G401 (cell line): ENCODE measurements at places on chromosomes 6 and 20. TPM values are rescaled to one million over a fixed set of nuclear protein-coding genes. Genes with fewer than 3 reads are reported as not detected.

DNA sequence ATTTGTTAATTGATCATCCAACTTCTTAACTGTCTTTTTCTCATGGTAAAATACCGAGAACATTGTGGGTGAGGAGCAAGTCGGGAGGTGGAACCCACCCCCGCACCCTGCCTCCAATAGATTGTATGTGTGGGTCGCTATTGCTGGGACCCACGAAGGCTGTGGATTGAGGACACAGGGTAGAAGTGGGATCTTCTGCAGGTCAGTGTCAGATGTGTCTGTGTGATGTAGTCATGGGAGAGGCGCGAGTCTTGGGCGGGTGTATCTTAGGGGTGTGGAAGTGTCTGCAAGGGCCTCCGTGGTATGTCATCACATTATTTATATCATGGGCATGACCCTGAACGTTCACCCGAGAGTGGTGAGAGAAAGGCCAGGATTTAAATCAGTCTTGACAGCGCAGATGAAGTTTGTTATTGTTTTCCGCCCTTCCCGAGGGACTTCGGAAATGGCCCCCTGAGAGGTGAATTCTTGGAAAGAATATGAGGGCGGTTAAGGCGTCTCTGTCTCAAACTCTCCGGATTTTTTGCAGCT lies 472 bp upstream of the PAQR8 start:
- DNase-seq: no peak

- DNase-seq: no peak
Measured at GRCh38 chr6:109686566-109687265, 4.3 kb downstream of the AK9 start.

GRCh38 chr20:49340161-49340966 lies 62.5 kb upstream of the ZNFX1 start:
- peak; percentile 78 for DNase-seq

- DNase-seq: peak; percentile 73
Measured at GRCh38 chr6:82246802-82247504, 591 bp downstream of the IBTK start.

DNA sequence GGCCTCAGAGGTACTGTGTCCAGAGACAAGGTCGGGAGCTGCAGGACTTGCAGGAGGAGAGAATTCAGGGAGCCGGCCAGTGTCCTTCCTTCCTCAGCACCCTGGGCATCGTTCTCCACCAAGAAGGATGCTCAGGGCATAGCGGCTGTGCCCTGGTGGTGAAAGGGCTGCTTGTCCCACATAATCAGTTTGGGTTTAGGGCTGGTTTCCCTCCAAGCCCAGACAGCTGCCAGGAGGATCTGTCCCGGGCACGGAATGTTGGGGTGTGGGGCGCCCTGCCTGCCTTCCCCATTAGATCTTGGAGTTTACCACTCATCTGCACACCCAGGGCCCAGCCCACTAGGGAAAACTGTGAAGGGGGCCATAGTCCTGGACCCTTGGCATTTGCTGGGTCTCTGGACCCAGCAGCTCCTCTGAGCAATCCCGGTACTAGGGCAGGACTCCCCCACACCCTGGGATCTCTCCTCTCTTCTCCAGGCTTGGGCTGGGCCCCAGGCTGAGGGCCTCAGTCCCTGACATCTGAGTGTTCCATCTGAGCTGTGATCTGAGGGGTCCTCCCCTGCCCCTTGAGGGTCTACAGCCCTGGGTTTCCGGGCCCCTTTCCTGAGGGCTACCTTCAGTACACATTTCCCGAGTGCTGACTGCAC lies 18.6 kb upstream of the SPDEF start:
- DNase-seq: no peak

The BPIFB1 gene
- total RNA-seq: not detected in 2 replicates

The SCGN gene
- not detected in 2 replicates for total RNA-seq

The MYH7B gene
- 0.06 and 0.24 TPM in 2 replicates for total RNA-seq

The NRN1 gene
- total RNA-seq: not detected in 2 replicates
